NCI-H1048 (cell line): ENCODE measurements at places on chromosomes 12 and 14.

- DNase-seq = no peak
Measured at GRCh38 chr14:93003945-93004698, 81.2 kb downstream of the CHGA start.

DNA sequence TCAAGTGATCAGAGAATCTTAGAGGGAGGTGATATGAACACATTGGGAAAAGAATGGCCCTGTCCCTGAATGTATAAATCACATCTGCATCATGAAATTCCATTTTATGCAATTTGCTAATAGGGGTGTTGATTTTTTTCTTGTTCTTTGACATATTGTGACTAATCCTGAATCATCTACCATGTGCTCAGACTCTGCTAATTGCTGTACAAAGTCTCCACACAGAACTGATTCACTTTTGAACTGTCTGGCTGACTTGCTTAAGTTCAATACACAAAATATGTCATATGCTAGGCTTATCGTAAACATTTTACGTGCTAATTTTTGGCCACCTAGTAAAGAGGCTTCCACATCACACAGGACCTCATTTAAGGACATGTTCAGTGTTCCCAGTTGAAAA lies 2.6 kb downstream of the TMEM132D start:
- DNase-seq = no peak

- no peak for DNase-seq
Measured at GRCh38 chr12:78802593-78802992, 62.0 kb upstream of the SYT1 start.

DNA sequence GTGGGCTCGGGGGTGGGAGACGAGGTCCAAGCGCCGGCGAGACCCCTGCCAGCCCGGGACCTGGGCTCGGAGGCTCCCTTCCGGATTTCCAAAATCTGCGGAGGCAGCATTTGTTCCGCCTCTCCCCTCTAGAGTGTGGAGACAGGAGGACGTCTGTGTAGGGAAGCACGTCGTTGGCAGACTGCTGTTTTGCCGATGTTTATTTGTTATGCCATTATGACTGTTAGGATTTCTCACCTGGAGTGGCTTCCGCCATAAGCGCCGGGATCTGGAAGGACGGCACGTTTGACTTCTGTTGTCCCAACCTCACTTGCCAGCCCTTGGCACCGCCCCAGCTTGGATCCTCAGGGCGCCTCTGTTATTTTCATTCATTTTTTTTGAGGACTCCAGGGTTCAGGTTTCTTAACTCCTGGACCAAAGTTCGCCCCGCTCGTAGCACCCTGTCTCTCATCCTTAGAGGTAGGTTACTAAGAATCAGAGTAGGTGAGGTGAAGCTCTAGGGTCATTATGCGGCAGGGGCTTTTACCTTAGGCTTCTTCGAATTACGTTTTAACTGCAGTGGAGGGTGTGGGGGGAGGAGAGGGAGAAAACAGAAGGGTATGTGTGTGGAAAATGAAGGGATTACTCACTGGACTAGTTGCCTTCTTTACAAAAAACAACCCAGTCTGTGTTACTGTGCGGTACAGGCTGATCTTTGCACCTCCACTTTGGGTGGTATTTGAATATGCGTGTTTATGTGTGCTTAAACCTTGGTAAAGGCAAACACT lies 547 bp upstream of the PYGL start:
- no peak for DNase-seq

DNA sequence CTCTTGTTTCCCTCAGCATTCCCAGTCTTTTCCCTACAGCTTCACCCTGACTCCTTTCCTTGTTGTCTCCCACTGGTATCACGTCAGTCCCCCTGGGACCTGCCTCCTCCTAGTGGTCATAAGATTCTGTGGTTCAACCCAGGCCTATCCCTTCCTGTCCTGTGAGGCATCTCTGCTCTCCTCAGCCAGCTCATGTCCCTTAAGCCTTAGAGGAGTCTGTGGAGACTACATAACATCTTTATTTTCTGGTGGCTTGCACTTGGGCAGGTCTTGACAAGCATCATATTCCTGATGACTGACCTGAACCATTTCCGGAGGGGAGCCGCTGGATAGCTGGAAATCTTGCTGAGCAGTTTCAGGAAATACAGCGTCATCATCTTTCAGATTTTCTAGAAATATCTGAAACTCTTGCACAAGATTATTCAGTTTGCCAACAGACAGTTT lies 688 bp downstream of the C12orf71 start:
- DNase-seq = no peak
